ENCODE measurements at places on chromosomes 3 and 15.
A peak's percentile ranks its signal among the peaks of the same experiment; 100 is the strongest.

- DNase-seq, result no peak
Measured at GRCh38 chr3:79306934-79307570, 460.7 kb downstream of the ROBO1 start.

DNA sequence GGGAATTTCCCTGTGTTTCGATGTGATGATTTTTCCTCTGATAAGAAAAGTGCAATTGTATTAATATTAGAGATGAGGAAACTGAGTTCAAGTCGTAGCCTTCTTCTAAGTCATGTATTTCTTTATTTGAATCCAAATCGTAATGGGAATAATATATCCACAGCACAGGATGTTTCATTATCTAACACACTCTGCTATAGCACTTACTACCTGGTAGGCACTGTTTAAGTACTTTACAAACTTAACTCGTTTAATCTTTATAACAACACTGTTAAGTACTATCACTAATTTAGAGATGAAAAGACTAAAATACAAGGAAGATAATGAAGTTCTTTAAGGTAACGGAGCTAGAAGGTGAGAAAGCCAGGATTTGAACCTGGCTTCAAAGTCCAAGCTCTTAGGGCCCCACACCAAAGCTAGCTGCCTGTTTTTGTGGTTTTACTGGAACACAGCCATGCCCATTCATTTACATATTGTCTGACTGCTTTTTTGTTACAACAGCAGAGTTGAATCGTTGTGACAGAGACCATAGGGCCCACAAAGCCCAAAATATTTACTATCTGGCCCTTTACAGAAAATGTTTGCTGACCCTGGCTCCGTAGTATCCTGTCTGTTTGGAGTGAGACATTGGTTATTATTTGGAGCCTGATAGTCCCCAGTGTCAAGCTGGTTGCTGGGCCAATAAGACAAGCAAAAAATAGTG lies 9.6 kb upstream of the ATP13A3 start:
- DNase-seq, result no peak

- no peak for DNase-seq
Measured at GRCh38 chr3:39082666-39083313, 24.6 kb downstream of the GORASP1 start.

- no peak for DNase-seq
Measured at GRCh38 chr15:99137111-99137546, 32.2 kb downstream of the SYNM start.

GRCh38 chr3:120420360-120420759 lies 30.4 kb downstream of the FSTL1 start:
- DNase-seq, result no peak

GRCh38 chr3:14480207-14481017 lies 59.7 kb downstream of the GRIP2 start:
- DNase-seq, result no peak

- peak; percentile 35 for DNase-seq
Measured at GRCh38 chr3:157075693-157076420, 84.1 kb downstream of the CCNL1 start.

- DNase-seq, result no peak
Measured at GRCh38 chr3:151269631-151270030, 8.7 kb downstream of the P2RY14 start.

- no peak for DNase-seq
Measured at GRCh38 chr3:53252096-53252946, 3.5 kb downstream of the TKT start.

DNA sequence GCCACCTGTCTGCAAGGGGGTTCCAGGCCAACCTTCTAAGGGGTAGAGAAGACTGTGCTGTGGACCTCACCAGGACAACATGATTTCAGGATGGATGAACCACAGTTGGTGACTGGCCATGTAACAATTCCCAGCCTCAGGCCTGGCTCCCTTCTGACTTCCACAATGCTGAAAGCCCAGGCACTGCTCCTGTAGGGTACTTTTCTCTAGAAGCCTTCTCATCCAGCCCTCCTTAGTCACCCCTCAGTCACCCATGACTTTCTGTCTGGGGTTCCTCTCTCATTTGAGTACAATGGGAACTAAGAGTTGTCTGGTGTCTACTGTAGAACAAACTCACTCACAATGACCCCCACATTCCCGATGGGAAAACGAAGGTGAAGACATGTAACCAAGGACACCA lies 8.6 kb downstream of the ALS2CL start:
- DNase-seq, result no peak

- no peak for DNase-seq
Measured at GRCh38 chr15:85924088-85924487, 129.4 kb upstream of the KLHL25 start.

DNA sequence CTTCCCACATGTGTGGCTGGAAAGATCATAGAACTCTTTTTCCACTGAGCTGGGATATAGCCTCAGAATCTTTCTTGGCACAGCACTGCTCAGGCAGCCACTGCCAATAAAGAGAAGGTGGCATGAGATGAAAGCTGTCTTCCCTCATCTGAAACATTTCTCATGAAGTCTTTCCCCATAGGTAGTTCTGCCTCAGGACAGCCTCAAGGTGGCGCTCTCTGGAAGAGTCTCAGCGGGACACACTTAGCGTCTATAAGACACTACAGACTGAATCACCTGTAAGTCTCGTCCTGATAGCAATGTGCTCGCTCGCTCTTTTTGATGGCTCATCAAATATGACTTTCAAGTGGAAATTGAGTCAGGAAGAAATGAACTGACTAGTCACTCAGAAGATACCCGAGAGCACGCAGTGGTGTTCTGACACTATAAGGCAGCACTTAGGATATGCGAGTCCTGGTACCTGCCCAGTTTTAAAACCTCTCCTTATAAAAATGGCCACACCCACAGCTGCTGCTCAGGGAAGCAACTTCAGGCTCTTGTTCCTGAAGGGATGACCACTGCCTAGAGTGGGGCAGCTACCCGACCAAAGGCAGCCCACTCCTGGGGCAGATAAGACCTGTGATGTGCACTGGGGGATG lies 269.5 kb downstream of the SUCLG2 start:
- DNase-seq, result no peak

DNA sequence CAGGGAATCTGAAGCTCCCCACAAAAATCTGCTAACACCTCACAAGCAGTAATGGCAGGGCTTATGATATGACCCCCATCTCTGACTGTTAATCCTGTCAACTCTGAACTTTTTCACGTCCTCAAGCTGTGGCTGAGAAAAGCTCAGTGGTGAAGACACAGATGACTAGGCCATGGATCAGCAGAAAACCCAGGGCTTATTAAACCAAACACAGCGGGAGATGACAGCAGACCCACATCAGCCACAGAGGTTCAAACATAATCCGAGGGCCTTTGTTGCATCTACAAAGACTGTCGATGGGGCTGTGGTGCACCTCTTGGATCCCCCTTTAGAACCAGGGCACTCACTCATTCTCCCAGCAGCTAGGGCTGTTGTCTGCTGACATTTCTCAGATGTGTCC lies 50.4 kb downstream of the GLB1 start:
- no peak for DNase-seq

- peak; percentile 30 for DNase-seq
Measured at GRCh38 chr15:62940755-62941361, 101.7 kb upstream of the TPM1 start.

DNA sequence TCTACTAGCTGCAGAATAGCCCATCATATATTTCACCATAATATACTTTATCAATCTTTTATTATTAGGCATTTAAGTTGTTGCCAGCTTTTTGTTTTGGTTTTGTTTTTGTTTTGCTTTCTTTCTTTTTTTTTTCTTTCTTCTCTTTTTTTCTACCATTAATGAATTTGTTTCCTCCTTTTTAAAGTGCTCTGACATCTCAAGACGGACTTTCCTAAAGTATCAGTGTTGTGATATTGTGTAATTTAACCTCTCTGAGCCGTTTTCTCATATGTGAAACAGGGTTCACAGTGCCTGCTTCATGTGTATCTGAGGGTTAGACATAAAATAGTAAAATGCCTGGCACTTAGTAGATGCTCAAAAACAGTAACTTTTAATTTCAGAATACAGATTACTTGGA lies 109.5 kb upstream of the IL12A start:
- DNase-seq, result no peak

DNA sequence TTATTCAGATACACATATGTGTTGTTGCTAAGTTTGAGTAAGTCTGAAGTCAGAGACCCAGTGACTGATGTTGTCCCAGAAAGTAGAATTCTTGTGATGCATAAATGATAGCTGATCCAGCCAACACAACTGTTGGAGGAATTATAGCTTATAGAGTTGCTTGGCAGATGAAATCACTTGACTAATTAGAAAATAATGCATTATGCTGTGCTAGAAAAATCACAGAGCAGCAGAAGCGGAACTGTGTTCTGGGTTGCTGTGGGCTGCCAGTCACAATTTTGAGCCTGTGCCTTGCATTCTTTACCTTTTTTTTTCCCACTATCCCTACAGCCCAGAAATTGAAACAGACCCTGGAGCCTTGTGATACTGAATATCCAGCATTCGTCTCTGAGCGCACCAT lies 90.0 kb upstream of the LRTM1 start:
- no peak for DNase-seq

DNA sequence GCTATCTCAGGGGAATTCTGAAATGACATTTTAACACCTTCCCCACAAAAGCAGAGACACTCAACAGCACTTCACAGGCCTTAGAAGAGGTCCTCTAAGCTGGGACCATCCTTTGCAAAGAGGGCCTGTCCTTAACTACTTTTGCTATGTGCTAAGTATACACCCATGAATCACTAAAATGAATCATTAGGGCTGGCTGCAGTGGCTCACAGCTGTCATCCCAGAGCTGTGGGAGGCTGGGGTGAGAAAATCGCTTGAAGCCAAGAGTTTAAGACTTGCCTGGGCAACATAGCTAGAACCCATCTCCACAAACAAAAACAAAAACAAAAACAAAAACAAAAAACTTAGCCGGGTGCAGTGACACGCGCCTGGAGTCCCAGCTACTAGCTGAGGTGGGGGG lies 53.9 kb upstream of the MELTF start:
- DNase-seq, result no peak

DNA sequence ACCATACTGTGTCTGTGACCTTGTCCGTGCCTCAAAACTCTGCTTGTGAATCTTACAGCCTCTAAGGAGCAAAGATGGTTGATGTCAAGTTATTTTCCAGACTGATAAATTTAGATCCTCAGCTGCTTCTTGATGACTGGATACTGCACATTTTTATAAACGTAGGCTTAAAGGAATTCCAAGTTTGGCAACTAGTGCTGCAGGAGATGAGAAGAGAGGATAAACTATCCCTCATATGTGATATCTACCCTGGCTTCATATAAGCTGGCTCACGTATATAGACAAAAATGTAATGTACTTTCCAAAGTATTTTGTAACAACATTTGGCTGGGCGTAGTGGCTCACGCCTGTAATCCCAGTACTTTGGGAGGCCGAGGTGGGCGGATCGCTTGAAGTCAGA lies 89.6 kb downstream of the GMPS start:
- DNase-seq, result no peak

DNA sequence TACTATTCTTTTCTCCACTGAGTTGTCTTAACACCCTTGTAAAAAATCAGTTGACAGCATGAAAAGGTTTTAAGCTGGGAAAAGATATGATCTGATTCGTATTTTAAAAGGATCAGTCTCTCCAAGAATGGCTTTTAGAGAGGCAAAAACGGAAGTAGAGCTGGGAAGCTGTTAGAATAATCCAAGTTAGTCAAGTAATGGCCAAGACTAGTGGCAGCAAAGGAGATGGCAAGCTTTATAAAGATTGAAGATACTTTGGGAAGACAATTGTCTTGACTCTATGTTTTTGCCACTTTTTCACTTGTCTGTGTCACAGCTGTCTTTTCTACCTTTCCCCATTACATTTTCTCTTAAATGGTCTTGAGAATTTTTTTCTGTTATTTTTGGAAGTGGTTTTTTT lies 243.5 kb upstream of the MANF start:
- DNase-seq, result no peak

GRCh38 chr3:56837196-56837955 lies 35.6 kb upstream of the ARHGEF3 start:
- DNase-seq, result no peak

DNA sequence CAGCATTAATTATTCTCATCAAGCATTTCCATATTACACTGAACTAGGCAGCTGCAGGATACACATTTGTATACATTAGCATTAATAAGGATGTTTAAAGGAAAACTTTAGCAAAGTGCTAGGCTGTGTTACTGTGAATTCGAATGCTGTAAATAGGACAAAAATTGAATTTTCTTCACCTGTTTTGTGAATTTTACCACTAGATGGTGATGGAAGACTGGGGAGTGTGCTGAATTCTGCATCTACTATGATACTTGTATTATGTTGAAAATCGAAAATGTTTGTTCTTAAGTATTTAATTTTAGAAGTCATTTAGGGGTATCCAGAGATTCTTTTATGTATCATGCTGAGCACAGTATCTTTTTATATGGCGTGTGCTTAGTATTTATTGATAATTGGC lies 12.3 kb upstream of the P2RY14 start:
- DNase-seq, result no peak

DNA sequence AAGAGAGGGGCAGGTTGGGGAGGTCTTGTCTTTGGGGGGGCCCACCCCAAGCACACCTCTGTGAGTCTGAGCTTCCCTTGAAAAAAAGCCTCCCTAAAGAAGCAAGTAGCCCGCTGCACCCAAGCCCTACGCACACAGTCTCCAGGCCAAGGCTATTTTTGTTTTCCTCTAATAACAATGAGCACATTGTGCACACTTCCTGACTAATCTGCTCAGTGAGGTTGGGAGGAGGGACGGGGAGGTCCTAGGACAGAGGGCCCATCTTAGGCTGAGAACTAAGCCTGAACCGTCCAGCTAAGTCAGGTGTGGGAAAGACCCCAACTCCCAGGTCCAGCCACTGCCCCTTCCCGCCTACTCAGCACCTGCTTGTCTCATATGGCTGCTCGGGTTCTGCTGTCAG lies 87.2 kb downstream of the HMG20A start:
- peak; percentile 43 for DNase-seq

DNA sequence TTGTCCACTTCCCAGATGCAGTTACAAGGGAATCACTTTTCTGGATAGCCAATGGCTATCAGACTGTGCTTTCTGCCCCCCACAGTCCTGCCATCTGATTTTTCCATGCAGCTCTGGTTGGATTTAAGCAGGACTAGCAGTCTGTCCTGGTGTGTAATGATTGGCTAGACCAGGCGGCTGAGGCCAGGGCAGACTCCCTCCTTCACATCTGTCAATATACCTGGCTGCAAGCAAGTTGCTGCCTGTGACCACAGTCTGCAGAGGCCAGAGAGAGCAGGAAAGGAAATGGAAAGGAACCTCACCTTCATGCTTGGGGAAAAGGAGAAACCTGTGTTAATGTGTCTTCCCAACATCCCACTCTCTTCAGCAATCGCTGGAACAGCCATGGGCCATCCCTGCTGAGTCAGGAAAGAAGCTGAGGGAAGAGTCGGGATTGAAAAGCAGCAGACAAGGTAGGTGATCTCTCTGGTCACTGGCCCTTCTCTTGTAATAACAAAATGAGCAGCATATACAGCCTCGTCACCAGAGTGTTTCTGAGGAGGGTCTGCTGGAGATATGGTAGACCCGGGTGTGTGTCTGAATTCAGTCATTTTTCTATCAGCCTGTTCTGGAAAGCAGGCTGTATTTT lies 126.7 kb upstream of the PHLDB2 start:
- DNase-seq, result no peak

All from tibial nerve (tissue), 4 donors.